DMS53 (cell line): ENCODE measurements at places on chromosomes 7 and 10.

- DNase-seq, result no peak
Observed at GRCh38 chr10:78867555-78867939, 201.2 kb upstream of the ZMIZ1 start.

DNA sequence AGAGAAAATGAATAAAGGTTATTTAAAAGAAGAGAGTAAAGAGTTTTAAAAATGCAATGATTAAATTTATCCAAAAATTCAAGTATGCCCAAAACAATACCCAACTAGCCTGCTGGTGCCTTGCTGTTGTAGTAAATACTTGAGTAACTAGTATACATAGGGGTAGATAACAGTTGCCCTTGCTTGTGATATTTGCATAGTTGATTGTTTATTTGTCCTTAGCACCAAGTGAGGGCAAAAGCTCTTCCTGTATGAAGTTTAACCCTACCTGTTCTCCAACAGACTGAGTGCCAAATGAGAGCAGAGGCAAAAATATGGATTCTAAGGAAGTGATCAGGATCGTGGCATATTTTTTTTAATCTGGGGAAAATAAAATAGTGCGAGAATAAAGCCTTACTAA lies 85.0 kb downstream of the PTN start:
- peak; percentile 45 for DNase-seq

DNA sequence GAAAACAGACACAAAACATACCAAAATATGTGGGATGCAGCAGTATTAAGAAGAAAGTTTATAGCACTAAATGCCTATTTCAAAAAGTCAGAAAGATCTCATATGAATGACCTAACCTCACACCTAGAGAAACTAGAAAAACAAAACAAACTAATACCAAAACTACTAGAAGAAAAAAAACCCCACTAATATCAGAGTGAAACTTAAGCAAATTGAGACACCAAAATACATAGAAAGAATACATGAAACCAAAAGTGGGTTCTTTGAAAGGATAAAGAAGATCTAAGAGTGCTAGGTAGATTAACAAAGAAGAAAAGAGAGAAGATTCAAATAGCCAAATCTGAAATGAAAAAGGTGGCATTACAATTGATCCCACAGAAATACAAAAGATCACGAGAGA lies 494.1 kb downstream of the SH2D4B start:
- DNase-seq, result no peak

- no peak for DNase-seq
Observed at GRCh38 chr10:118997379-118997778, 32.1 kb upstream of the NANOS1 start.

GRCh38 chr7:141585592-141586510 lies 34.6 kb downstream of the AGK start:
- DNase-seq, result peak; percentile 10

GRCh38 chr10:122419876-122420623 lies 34.4 kb upstream of the ARMS2 start:
- DNase-seq, result no peak

- no peak for DNase-seq
Observed at GRCh38 chr10:12899546-12899945, 102.0 kb downstream of the CCDC3 start.
